ENCODE measurements at places on chromosomes 7 and 10.

GRCh38 chr10:10302689-10303088 lies 715.0 kb upstream of the CELF2 start:
- no peak for DNase-seq

- no peak for DNase-seq
Observed at GRCh38 chr7:128891942-128892269, 18.6 kb downstream of the KCP start.

- no peak for DNase-seq
Observed at GRCh38 chr10:61047788-61048560, 104.0 kb upstream of the RHOBTB1 start.

DNA sequence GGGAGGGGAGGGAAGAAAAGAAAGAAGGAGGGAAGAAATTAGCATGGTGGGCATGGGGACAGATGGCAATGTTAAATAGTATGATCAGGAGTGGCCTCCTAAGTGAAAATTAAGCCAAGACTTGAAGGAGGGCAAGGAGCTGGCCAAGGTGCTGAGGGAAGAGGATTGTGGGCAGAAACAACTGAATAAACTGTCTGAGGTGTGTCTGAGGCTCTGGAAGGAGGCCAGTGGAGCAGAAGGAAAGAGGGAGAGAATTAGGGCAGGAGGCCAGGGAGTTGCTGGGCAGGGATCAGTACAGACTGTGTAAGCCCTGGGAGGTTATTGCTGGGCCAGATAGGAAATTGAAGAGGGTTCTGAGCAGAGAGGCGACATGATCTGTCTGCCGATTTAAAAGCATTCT lies 40.6 kb upstream of the VKORC1L1 start:
- DNase-seq, result peak; percentile 31

DNA sequence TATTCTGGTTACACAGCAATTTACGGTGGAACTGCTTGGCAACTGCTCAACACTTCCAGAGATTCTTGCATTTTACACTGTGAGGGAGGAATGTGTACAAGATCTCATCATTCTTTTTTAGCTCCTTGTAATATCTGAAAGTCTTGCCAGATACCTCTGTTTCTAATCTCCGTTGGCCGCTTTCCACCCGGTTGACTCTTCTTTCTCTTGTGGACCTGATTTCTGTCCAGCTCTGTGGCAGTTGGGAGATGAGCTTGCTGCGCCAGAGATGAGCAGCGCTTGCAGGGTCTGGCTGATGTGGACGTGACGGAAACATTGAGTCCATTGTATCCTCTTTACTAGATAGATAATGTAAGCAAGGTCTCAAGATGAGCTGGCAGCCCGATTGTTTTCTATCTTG lies 27.6 kb downstream of the SPAG6 start:
- DNase-seq, result peak; percentile 59

DNA sequence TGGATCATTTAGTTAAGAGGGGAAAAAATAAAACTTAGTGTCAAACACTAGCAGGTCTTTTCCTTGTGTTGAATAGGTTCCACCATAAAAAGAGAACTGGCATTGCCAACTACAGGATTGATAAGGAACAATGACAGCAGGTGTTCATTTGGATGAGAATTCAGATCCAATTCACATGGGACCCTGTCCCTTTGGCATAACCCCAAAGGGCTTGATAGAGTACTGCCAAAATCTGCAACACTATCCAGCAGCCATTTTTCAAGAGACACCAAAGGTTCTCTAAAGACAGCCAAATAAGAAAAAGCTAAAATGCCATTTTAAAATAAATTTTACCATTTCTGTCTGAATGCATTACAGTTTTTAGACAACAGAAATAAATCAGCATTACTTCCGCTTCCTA lies 422.3 kb downstream of the DGKB start:
- no peak for DNase-seq

DNA sequence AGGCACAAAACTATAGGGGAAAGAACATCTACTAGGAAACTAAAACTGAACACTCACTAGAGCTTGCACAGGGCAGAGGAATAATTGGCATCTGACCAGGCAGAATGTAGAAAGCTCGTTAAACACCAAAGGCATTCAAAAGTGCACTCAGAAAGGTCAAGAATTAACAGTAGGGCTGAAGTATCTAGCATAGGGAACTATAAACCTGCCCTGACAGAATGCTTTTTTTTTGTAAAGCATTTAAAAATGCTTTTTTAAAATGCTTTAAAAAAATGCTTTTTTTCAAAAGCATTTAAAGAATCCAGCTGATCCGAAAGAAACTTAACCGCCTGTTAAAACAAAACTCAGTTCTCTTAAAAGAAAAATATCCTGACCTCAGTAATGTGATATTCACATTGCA lies 74.6 kb upstream of the EGFR start:
- DNase-seq, result no peak

DNA sequence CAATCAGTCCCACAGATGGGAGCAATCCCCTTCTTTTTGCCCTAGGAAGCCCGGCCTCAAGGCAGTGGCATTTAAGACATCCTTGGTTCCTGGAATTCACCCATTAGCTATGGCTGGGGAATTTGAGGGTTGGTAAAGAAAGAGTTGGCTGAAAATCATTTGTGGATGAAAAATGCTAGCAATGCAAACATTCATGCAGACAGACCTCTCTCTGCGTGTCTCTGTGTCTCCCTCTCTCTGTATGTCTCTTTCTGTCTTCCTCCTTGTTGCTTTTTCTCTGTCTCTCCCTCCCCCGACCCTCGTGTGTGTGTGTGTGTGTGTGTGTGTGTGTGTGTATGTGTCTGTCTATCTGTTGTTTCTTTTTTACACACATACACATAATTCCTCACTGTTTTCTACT lies 19.4 kb downstream of the LDB3 start:
- peak; percentile 90 for DNase-seq

GRCh38 chr7:39428221-39428620 lies 138.0 kb upstream of the YAE1 start:
- peak; percentile 86 for DNase-seq

GRCh38 chr7:35680403-35681013 lies 14.4 kb downstream of the HERPUD2 start:
- no peak for DNase-seq

DNA sequence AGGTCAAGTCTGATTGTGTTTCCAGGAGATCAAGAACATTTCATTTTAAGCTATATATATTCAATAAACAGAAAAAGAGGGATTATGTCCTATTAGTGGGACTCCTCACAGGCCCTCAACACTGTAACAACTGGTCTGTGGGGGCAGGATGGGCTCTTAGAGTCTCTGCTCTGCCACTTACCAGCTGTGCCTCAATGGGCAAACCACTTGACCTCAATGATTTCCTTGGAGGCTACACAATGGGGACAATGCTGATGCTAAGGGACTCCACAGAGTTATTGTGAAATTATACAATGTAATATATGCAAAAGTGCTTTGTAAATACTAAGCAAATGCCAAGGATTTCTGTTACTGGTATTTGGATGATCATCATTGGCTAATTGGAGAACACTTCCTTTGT lies 33.2 kb upstream of the MXI1 start:
- no peak for DNase-seq

DNA sequence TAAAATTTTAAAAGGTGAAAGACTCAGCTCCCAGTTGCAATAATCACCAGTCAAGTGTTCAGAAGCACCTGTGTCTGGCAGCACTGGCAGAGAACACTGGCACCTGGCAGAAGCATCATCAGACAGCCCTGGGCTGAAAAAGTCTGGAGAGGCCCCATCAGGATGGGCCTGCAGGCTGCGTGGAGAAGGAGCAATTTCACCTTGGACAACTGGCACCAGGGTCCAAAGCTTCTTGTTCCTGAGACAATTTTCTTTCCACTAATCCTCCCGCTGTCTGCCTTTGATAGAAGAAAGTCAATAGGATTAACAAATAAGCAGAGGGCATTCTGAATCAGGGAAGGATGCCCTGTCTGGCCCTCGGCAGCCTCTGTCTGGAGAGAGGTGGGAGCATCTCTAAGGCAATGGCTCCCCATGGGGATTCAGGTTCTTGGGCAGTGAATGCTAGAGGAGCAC lies 6.5 kb downstream of the COBL start:
- DNase-seq, result no peak

GRCh38 chr10:126908729-126909128 lies 3.5 kb downstream of the DOCK1 start:
- DNase-seq, result no peak

- DNase-seq, result peak; percentile 36
Observed at GRCh38 chr7:97126483-97127171, 9.1 kb downstream of the SDHAF3 start.

All from fibroblast of skin of right biceps (primary cell).